ENCODE measurements at places on chromosomes 7 and 10.

DNA sequence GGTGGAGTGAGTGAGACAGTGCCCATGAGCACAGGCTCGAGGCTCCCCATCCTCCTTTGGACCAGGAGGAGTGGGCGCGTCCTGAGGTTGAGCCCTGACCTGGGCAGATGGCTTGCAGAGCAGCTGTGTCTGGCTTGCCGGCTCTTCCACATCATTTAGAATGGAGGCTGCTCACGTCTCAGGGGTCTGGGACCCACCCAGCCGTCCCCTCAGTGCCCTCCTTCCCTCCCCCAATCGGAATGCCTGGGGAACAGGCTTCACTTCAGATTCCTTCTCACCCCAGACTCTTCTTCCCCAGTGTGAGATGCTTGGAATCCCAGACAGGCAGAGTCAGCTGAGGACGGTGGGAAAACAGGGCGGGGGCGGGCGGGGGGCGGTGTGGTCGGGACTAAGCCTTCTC lies 968.6 kb upstream of the ZNF722 start:
- DNase-seq, result no peak

DNA sequence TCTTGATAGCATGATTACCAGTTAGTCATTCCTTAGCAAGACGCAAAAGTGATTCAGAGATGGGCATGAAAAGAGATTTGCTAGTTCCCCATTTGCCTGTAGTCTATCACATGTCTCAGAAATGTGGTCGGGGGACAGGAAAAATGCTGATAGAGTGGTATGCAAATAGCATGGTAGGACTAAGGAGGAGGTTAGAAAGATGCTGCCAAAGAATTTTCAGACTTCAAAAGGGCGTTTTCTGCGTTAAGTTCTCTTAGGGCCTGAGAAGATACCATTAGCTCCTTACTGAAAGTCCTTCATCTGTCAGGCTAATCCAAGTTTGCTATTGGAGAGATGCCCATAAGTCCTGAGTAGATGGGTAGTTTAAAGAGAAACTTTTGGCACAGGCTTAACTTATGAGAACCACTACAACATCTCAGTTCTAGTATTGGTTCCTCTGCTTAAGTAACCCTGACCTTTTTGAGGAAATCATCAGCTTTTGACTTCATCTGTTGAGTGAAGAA lies 2.7 kb downstream of the CALD1 start:
- no peak for DNase-seq

DNA sequence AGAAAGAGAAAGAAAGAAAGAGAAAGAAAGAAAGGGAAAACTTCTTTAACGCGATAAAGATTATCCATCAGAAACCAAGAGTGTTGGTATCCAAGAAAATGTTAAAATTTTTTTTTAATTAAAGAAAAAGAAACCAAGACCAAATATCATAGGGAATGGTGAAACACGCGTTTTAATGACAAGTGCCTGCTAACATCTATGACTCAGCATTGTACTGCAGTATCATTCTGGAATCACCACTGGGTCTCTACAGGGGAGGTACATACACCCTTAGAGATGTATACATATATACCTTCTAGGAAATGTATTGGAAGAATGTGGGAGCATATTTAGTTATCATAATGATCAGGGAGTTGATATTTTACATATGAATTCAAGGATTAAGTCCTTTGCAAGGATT lies 32.1 kb upstream of the PIK3AP1 start:
- no peak for DNase-seq

- peak; percentile 55 for DNase-seq
Observed at GRCh38 chr10:119316729-119317097, 109.3 kb downstream of the GRK5 start.

DNA sequence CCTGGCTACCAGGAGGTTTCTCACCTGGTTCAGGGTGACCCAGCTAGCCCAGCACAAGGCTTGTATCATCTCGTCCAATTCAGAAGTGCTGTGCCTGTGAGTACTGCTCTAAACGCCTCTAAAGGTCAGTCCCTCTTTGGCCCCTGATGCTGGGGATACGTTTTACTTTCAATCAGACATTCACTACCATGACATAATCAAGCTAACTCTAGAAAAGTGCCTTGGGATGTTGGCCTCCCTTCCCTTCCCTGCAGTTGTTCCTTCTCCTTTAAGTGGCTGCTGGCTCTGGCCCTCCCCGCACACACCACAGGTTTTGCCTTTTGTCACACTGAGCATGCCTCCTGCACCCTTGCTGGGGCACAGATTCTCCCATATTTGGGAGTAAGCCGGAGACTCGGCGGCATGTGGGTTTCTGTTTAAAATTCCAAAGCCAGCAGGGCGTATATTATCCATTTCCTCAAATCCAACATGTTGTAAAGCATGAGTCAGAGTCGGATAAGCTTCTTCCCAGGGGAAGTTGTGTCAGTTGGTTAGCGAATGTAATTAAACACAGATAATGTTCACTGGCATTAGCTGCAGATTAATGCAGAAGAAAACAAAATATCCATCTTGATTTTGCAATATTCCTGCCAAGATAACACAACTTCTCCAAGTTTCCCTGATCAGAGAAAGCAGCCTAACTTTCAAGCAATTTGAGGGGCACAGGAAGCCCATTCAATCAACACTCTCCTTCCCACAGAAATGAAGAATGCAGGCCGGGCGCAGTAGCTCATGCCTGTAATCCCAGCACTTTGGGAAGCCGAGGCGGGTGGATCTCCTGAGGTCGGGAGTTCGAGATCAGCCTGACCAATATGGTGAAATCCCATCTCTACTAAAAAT lies 31.8 kb upstream of the VCL start:
- DNase-seq, result peak; percentile 70

DNA sequence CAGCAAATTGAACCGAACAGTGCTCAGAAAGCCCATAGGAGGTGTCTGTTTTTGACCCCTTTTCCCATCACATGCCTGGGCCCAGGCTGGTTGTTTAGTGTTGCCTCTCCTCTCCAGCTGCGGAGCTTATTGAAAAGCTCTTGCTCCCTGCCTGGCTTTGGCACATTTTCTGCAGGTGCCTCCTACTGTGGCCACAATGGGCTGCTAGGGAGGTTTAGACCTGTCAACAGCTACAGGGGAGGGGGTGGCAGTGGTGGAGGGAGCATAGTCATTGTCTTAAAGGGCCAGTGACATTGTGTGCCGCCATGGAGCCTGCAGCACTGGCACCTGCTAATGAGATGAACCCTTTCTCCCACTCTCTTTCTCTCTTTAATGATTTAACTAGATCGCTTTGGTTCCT lies 13.2 kb upstream of the ENO4 start:
- DNase-seq, result peak; percentile 41

DNA sequence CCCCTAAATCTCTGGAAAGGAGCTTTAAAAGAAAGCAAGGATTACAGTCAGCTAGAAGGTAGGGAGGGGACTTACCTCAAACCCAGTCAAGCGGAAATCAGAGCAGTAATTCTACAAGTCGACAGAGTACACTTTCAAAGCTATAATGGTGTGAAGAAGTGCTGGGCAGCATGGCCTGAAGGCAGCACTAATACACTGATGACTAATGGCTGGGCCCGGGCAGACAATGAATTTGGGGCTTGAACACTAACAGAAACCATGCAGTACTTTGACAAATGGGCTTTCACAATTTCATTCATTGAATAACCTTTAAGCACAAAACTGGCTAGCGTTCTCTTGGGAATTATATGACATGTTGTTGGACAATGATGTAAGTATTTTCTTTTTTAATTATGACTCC lies 4.7 kb downstream of the GLI3 start:
- DNase-seq, result peak; percentile 9

DNA sequence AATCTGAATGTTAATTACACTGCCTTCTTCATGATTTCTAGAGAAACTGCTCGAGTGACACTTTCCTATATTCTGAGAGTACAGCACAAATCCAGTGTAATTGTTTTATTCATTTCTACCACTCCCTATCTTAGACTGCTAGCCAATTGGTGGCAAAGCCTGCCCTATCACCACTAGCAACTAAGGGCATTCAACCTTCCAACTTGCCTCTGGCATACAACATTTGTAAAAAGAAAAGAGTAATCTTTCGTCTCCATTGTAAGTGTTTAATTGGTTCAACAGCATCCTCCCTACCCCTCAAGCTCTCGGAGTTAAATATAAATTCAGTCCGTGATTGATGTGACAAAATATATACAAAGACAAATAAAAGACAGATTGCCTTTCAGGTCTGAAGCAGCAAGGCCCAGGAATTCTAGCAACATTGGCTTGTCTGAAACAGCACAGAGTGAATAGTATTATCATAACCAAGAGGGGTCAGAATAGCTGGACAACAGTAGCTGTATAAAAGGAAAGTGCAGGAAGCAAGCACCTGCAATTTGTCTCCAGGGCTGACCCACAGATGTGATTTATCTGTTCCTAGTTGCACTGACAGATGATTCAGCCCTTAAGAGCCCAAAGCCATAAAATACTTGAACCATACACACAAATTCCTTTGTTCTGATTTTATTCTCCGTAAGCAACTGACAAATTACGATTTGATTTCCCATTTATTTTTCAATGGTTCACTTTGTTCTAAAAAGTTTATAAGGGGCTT lies 47.6 kb upstream of the ANKRD1 start:
- DNase-seq, result no peak

GRCh38 chr7:51214098-51214497 lies 102.5 kb downstream of the COBL start:
- DNase-seq, result no peak

DNA sequence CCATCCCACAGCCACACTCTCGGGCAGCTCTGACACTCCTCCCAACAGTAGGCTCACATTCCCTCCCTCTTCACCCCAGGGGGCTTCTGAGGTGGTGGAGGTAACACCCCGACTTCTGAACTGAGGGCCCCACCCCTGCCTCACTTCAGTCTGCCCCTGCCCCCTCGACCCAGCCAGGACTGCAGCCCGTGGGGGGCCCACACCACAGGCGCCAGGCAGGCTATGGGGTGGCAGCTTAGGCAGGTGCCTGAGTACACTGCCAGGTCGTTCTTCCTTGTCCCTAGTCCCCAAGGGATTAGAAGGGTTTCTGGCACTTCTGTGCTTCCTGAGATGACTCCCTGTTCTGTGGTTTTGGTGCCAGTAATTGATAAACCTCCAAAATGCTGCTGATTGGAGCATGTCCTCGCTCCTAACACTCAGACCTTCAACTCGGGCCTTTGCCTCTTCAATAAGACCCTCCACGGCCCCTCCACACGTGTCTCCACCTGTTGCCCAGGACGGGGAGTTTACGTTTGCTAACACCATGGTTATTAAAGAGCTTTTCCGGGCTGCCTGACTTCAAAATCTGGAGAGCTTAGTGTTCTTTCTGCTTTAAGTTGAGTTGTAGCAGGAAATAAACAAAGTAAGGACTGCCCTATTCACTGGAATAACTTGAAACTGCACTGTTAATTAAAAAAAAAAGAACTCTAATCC lies 23.8 kb upstream of the LARP4B start:
- DNase-seq, result peak; percentile 15

GRCh38 chr7:42940985-42941847 lies 9.0 kb downstream of the MRPL32 start:
- peak; percentile 86 for DNase-seq

GRCh38 chr7:149743476-149744255 lies 29.7 kb downstream of the ZNF467 start:
- DNase-seq, result no peak

GRCh38 chr7:111265394-111265793 lies 174.5 kb downstream of the LRRN3 start:
- DNase-seq, result no peak
